ENCODE measurements at places on chromosomes 7 and 10.

DNA sequence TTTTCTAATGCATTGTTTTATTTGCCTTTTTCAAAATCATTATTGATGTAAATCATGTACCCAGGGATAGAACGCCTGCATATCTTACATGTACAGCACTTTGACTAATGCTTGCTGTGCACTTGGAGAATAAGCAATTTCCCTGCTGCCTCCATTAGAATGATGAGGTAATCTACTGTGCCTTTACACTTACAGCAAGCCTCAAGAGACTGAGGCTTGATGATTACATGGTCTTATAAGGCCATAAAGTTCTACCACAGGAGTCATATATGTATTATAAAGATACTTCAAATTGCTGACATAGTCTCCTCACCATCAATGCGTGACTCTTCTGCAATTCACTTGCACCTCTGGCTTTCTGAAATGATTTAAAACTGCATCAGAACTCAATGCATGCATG, 328.6 kb upstream of the HGF start:
- no peak for DNase-seq

DNA sequence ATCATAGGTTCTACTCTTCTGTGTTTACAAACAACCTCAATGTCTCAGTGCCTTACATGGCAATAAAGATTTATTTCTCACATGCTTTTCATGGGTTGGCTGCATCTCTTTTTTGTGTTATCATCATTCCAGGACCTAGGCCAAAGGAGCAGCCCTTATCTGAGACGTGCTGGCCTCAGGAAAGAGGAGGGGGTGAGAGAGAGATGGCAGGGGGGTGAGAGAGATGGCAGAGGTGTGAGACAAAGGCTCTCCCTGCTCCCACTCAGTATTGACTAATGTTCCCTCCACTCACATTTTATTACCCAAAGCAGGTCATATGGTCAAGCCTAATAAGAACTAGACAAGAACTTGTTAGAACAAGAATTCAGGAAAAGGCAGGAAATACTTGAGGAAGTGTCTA, 120.1 kb upstream of the PRR15 start:
- no peak for DNase-seq

GRCh38 chr7:49255054-49255453, 330.7 kb downstream of the CDC14C start:
- no peak for DNase-seq

DNA sequence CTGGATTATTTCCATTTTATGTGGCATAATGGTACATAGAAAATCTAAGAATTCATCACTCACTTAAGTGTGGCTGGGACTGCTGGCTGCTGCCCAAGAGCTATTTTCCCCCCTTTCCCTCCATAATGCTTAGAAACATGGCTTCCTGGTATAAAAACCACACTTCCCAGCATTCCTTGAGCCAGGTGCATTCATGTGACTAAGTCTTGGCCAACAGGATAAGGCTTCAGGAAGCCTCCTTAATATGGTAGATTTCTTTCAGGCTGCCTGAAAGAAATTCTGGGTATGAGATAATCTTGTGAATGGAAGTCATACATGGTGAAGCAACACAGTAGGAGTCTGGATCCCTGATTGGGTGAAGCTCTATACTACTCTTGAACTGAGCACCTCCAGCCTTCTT, 178.0 kb downstream of the JAZF1 start:
- no peak for DNase-seq

GRCh38 chr7:5143106-5143505, 46.9 kb upstream of the WIPI2 start:
- DNase-seq: no peak

DNA sequence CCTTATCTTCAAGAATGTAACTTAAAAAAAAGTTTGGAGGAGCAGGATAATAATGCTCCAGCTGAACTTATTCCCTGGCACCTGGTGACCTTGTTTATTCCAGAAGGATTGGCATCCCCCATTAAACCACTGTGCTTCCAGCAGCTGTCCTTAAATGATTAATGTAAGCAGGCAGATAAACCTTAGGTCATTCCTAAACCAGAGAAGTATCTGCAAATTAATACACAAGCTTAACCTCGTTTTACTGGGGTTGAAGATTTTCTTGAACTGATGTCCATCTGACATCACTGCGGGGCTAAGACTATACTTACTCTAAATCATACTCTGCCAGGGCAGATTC, 116.1 kb upstream of the PALS2 start:
- DNase-seq: no peak

- no peak for DNase-seq
Measured at GRCh38 chr7:134813663-134814396, 34.4 kb downstream of the CALD1 start.

- DNase-seq: peak; percentile 59
Measured at GRCh38 chr7:123494193-123494796, 40.1 kb downstream of the IQUB start.

GRCh38 chr7:16531707-16532106, 5.1 kb downstream of the LRRC72 start:
- DNase-seq: no peak

DNA sequence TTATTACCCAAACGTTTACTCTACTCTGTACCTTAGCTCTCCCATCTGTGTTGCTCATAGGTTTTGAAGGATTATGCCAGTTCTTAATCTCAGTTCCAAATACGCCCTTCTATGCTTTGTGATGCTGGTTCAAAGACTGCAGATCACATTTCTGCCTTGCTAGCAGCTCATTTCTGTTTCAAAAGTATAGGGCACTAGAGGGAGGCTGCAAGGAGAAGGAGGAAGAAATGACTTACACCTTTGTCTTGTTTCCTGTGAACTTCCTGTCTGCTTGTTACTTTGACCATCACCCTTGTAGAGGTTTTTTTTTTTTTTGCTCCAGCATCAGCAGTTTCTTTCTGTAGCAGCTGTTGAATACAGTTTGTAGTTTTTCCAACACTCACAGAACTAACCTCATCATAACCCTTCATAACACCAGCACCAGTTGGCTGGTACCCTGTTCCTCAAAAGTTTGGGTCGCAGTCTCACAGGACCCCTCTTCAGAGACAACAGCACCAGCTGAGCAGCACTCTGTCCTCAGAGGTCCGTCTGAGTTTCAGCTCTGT, 16.5 kb downstream of the SLK start:
- no peak for DNase-seq

DNA sequence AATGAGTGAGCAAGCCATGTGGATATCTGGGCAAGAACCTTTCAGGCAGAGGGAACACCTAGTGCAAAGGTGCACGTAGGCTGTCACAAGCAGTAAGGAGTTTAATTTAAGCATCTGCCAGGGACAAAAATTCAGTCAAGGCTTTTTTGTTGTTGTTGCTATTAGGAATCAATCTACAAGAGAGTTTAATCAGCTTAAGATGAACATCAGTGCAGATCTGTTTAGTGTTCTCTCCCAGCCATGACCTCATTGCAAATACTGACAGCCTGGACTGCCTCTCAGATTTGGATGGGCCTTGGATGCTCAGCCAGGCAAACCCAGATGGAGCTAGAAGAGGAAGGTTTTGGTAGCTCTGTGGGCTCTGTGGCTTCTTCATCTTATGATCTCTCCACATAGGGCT, 3.3 kb upstream of the GLCCI1 start:
- DNase-seq: no peak

- DNase-seq: no peak
Measured at GRCh38 chr10:79070081-79070605, 1.4 kb downstream of the ZMIZ1 start.

- DNase-seq: no peak
Measured at GRCh38 chr7:107606303-107606702, 26.3 kb downstream of the BCAP29 start.

- DNase-seq: no peak
Measured at GRCh38 chr7:137386966-137387365, 43.4 kb upstream of the PTN start.

DNA sequence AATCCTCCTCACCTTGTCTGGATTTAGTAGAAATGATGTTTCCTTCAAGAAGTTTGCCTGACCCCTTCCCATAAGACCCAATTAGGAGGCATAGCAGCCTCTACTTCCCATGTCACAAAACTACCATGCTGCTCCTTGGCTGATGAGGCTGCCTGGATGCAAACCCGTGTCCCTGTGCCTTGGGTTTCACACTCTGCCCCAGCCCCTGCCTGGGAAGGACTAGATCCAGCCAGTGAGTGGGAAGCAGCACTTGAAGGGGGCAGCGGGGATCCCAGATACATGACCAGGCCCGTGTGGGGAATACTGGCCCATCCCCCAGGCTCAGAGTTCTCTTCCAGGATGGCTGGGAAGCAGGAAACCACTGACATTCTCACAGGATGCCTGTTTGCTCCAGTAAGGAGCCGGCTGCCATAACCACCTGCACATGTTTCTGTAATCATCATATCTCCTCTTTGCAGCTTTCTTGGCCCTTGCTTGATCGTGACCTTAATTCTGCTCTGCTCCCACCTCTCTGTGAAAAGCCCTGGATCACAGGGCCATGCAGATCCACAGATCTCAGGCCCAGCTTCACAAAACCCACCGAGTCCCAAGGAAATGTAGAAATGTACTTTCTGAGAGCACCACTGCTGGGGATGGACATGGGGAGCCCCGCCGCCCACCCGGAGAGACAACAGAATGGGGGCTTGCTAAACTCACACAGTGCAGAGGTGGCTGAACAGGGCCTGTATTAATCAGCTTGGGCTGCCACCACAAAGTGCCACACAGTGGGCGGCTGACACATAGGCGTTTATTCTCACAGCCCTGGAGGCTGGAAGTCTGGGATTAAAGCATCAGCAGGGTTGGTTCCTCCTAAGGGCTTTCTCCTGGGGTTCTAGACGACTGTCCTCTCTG, 287.8 kb upstream of the IGFBP3 start:
- DNase-seq: no peak

DNA sequence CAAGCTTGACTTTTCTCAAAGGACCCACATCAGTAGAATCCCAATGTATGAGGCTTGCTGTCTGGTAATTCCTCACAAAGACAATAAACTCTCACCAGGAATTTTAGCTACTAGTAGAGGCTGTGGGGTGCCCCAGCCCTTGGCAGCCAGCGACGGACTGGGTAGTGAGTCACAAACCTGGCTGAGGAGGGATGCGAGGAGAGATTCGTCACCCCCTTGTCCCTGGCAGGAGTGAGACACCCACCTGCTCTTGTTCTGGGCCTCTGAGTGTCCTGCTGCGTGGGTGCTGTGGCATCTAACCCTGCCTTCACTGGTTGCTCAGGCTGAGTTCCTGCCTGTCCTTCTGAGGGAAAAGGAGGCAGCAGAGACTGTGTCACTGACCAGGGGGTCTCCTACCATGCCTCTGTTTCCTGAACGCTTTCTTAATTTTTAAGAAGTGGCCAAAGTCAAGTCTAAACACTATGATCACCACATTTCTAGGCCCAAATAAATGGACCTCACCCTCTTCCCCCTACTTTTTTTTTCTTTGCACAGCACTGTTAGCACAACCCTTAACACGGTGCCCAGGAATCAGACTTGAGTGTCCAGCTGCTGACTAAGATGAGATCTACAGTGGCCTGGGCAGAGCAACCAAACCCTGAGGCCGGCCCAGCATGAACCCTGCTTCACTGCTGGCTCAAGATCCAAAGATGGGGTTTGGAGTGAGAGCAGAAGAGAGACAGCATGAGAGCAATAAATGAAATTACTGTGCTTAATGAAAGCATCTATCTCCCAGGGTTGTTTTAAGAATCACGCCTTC, 146.4 kb downstream of the ANLN start:
- DNase-seq: no peak

DNA sequence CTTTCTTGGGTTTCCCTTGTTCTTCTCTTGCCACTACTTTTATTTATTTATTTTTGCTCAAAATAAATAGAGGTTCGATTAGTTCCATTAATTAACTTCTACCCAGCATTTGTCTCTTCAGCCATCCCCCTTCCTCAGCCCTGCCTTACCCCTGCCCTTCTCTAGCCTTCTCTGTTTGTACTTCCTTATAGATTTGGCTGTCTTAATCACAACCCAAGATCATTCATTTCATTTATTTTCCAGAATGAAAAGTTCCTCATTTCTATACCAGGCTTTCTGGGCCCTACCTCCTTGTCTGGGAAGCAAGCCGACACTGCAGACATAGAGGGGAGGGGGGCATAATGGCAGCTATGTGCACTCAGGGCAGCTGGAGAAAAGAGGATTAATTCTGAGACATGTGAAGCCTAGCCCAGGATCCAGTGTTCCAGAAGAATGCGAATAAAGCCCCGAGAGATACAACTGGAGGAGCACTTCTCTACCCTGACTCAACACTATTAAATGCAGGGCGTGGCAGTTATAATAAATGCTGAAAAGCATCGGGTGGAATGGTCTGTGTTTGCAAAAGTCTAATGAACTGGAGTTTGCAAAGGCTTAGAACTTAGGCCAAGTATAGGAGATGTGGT, 6.4 kb upstream of the PDCD4 start:
- DNase-seq: peak; percentile 41

GRCh38 chr10:84173501-84173929, at the start of gene GPR15LG:
Gene GPR15LG, plus strand, starts transcription at chr10:84173801. Its CDS starts 51 bp downstream, at chr10:84173852.
- DNase-seq: no peak

DNA sequence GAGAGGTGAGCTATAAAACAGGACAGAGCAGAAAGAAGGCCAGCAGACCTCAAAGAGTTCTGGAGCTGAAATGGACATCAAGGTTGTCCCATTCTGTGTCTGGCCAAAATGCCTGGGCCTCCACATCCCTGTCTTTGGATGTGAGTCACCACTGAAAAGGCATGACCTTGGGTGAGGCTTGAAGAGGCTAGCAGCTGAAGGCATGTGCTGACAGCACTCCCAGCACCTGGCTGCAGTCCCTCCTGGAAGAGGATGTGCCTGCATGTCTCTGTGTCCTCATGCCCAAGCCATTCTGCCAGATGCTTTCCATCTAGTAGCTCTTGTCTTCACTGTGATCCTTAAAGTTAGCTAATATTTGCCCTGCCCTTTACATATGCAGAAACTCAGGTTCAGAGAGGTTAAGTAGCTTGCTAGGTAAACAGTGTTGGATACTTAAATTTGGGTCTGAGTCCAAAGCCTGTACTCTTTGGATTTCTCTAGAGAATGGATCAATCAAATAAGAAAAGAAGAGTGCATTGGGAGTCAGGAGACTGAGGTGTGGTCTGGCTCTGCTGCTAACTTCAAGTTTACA, 35.8 kb downstream of the HECW1 start:
- DNase-seq: no peak

DNA sequence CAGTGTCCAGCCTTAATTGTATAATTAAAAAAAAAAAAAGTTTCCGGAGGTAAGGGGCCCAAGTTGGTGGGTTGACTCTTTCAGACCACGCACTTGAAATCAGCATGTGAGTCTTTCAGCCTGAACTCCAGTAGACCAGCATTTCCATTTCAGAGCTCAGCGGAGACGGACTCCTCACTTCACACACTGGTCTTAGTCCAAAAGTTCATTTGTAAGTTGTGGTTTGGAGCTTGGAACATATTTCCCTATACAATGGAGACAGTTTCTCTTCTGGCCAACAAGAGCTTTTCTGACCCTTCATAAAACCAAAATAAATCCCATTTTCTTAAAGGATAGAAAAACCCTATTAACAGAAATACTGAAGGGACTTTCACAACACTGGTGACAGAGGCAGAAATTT, 41.0 kb downstream of the ATXN7L1 start:
- DNase-seq: no peak

GRCh38 chr7:73504017-73504416, 18.1 kb downstream of the BAZ1B start:
- no peak for DNase-seq

All from NCI-H460 (cell line).